ENCODE measurements at places on chromosomes 11 and 22. TPM values are rescaled to one million over a fixed set of nuclear protein-coding genes. Genes with fewer than 3 reads are reported as not detected.

DNA sequence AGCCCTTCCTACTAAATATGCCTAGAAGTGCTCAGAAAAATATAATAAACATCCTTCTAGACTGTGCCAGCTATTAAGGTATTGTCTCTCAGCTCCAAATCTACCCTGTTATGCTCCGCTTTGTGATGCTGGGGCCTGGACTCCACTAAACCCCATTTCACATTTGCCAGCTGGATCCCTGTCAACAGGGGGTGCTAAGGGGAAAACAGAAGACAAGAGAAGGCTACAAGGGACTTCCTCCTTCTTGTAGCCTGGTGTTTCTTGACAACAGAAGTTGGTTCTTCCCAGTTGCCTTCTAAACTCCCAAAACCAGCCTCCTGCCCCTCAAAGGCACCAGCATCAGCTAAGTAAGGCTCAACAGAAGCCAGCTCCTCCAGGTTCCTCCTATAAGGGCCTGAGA, 5.2 kb downstream of the NUMA1 start:
- DNase-seq: no peak

DNA sequence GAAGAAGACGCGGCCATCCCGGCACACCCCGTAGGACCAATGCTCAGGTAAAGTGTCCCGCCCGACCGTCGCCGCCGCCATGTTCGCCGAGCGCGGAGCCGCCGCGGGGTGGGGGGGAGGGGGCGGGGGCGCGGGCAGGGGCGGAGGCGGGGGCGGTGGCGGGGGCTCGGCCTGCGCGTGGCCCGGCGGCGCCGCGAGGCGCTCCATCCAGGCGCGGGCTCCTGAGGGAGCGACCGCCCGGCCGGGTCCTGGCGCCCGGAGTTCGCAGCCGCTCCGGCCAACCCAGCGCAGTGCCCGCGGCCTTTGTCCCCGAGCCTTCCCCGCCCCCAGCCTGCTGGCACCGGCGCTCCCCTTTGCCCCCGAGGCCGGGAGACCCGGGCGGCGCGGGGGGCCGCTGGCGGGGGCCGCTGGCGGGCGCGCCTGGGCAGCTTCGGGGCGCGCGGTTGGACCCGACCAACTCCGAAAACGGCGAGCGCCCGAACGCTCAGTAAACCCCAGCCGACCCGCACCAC, at the start of gene PLEKHA7:
Gene PLEKHA7 (minus strand): TSS at position 94 of the 512 bp plus-strand sequence. CDS start 13 bp downstream, at position 81.
- DNase-seq: peak; percentile 81

- no peak for DNase-seq
Measured at GRCh38 chr11:64605244-64605560, 14.2 kb downstream of the SLC22A12 start.

GRCh38 chr11:123258877-123259276, 63.8 kb upstream of the CLMP start:
- no peak for DNase-seq

- no peak for DNase-seq
Measured at GRCh38 chr22:40955571-40955970, 4.4 kb downstream of the RBX1 start.

SYT8 gene
- 0.30 TPM for total RNA-seq

SCGB2A2 gene
- total RNA-seq: not detected

OR4D5 gene
- total RNA-seq: not detected
